ENCODE measurements at places on chromosomes 5 and 9.
A peak's percentile ranks its signal among the peaks of the same experiment; 100 is the strongest.

DNA sequence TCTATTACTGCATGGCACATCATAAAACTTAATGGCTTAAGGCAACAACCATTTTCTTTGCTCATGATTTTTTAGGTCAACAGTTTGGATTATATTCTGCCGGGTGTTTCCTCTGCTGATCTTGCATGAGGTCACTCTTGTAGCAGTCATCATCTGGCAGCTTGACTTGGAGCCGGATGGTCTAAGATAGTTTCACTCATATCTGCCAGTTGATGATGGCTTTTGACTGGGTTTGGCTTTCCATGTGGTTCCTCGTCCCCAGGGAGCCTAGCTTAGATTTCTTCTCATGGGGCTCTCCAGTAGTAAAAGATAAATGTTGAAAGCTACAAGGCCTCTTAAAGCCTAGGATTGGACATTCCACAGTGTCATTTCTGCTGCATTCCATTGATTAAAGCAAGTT lies 27.4 kb downstream of the LNPEP start:
- DNase-seq: no peak

GRCh38 chr9:125747765-125748445 lies 732 bp downstream of the PBX3 start:
- DNase-seq: no peak

DNA sequence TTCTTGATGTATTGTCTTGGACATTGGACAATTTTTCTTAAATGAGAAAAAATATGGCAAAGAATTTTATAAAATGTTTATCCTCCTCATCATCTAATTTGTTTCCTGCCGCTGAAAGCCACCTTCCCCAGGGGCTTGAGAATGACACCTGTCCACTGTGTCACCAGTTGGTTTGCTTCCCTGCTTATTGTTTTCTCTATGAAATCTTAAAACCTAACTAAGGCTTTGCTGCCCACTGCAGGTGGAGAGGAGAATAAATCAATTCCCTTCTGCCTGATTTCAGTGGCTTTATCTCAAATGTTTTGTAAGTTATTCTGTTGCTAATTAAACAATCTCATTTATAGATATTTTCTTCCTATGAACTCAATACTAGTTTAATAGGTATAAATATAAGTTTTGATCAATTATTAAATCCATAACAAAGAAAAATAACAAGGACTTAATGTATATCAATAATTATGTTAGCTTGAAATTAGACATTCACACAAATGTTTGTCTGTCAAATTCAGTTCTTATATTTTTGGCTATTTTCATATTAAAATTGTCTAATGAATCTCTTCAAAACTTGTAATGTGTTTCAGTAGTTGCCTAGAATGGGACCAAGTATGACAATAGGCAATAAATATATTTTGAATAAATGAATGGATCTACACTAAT lies 822.5 kb downstream of the PTPRD start:
- DNase-seq: peak; percentile 34

DNA sequence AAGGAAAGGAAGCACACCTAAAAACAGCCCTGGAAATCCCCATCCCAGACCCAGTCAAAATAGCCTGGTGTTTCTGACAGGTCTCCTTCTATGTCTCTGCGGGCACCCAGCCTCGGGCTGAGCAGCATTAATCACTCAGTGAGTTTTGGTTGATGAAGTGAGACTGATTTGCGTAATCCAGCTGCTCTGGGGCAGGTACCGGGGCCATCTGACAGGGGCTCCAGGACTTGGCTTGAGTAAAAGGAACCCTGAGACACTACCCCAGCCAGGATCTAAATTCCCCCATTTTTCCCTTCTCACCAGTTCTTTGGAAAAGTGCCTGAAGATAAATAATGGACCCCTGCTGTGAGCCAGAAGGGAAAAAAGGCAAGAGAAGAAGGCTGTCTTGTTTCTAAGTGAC lies 596 bp downstream of the SLC28A3 start:
- DNase-seq: peak; percentile 33

GRCh38 chr5:66617991-66618768 lies 22.0 kb downstream of the MAST4 start:
- no peak for DNase-seq

DNA sequence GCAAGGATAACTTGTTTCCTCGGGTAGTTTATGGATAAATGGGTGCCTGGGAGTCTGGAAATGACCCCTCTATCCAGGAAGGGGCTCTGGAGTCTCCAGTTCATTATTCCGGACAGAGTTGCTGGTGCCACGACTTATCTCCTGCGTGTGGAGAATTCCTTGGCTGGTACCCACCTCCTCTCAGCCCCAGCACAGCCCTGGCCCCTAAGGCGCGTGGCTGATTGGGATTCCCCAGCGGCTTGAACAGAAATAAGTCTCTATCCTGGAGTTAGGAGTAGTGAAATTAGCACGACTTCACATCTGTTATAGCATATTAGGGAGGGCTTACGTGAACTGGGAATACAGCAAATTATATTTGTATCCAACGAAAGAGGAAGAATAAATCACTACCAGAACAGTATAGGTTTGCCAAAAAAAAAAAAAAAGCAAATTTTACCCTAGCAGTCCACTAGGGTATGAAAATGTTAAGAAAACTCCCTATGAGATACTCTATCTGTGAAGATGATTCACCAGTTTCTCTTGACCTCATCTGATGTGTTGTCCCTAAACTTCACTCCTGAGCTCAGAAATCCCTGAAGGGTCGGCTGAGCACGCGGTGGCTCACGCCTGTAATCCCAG lies 172.5 kb upstream of the OTULINL start:
- no peak for DNase-seq

DNA sequence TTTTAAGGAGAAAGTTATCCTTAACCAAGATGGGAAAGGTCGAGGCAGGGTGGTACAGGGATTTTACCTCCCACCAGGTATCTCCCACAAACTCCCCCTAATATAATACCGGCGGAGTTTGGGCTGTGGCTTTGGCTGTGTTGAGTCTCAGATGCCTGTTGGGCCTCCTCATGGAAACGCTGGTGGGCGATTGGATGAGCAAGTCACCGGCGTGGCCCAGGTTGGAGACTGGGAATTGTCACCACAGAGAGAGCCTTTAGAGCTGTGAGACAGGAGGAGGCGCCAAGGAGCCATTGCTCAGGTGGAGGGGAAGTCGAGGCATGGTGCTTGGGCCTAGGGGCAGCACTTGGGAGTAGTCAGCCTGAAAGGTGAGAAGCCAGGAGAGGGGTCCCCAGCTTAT lies 3.4 kb upstream of the CAMSAP1 start:
- DNase-seq: no peak

DNA sequence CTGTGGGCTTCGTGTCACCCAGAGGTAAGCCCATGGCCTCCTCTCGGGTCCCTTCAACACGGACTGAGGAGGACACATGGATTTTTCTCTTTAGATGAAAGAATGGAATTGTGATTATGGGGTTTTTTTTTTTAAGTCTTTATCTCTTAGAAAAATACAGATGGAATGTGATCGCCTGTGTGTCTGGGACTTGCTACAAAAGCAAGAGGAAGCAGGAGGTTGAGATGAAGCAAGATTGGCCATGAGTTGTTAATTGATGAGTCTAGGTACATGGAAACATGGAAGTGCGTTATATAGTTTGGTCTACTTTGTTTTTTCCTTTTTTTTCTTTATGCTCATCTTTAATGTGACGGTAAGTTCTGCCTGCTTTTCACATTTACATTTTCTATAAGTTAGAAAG lies 14.6 kb downstream of the USP20 start:
- DNase-seq: no peak
